ENCODE measurements at places on chromosomes 3 and 15.

- DNase-seq, result no peak
These were observed 38.2 kb downstream of the STAG1 start for GRCh38 chr3:136714020-136714419.

DNA sequence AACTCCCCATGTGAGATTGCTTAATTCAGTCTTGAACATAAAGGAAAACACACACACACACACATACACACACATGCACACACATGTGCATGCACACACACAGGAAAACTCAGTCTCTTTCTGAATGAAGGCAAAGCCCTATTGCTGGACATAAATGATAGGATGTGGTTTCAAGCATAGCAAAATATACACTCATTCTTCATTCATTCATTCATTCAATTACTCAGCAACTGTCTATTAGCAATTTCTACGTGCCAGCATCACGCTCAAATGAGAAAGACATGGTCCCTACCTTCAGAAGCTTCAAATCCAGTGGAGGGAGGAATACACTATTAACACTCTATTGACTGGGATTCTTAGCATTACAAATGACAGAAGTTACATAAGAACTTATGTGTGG lies 41.8 kb upstream of the UBE2E2 start:
- DNase-seq, result no peak

GRCh38 chr15:67307889-67308597 lies 53.5 kb downstream of the IQCH start:
- DNase-seq, result no peak

GRCh38 chr3:60989626-60990441 lies 261.4 kb downstream of the FHIT start:
- DNase-seq, result no peak

DNA sequence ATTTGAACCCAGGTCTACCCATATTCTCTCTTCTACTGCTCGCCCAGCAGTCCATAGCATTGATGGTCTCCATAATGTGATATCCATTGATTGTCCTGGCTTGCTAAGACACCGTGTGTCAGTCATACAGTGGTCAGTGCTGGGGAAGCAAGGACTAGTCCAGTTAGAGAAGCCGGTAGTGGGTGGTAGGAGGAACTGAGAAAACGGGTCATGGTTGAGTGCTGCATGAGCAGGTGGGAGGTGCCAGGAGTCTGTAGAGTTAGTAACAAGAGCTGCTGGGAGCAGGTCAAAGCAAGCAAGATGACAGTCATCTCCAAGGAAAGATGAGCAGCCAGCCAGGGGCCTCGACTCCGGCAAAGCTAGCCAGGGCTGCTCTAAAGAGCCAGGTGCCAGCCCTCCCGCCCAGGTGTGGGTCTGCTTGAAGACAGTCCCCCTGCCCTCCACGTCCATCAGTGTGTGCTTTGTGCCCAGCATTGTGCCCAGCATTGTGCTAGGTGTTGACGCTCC lies 29.5 kb upstream of the USP3 start:
- DNase-seq, result no peak

DNA sequence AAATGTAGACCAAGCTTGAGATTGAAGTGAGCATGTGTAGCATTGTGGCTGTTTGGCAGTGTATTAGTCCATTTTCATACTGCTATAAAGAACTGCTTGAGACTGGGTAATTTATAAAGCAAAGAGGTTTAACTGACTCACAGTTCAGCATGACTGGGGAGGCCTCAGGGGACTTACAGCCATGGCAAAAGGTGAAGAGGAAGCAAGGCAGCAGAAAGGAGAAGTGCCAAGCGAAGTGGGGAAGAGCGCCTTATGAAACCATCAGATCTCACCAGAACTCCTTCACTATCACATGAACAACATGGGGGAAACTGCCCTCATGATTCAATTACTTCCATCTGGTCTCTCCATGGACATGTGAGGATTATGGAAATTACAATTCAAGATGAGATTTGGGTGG lies 8.6 kb upstream of the CERS3 start:
- no peak for DNase-seq

Measured in stimulated activated naive CD4-positive, alpha-beta T cell (primary cell).